ENCODE measurements at places on chromosomes 5 and 9.

DNA sequence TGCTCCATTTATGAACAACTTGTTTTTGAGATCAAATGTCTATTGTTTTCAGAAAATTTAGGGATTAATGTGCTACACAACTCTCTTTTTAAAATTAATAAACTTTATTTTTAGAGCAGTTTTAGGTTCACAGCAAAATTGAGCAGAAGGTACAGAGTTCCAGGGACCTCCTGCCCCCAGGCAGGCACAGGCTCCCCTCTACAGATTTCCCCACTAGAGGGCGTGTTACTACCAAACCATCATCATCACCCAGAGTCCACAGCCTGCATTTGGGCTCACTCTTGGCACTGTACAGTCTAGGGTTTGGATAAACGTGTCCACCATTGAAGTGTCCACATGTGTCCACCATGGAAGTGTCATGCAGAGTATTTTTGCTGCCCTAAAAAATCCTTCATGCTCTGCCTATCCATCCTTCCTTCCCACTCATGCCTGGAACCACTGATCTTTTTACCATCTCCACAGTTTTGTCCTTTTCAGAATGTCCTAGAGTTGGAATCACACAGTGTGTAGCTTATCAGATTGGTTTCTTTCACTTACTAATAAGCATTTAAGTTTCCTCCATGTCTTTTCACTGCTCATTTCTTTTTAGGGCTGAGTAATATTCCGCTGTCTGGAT lies 61.7 kb downstream of the MRPL36 start:
- DNase-seq: peak; percentile 33

DNA sequence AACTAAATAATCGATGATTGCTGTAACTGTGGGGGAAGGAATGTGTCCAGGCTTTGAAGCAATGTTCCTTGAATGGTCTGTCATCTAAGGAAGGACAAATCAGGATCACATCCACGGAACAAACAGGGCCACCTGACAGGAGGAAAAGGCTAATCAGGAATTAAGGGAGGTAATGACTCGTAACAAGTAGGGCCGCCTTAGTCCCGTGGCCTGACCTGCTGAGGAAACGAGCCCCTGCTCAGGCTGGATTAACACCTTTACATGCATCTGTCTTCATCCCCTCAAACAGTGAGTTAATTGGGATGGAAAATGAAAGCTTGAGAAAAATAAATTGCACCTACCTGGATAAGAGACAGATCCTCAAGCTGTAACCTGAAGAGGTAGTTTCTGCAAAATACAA lies 227.8 kb downstream of the SEMA5A start:
- no peak for DNase-seq

- DNase-seq: no peak
Observed at GRCh38 chr5:83450967-83451248, 20.6 kb upstream of the VCAN start.

- DNase-seq: peak; percentile 61
Observed at GRCh38 chr5:159098603-159099436, 896 bp downstream of the EBF1 start.

- no peak for DNase-seq
Observed at GRCh38 chr5:115179394-115180164, 9.9 kb upstream of the TRIM36 start.

GRCh38 chr9:97502984-97503861 lies 1.8 kb downstream of the TMOD1 start:
- no peak for DNase-seq

DNA sequence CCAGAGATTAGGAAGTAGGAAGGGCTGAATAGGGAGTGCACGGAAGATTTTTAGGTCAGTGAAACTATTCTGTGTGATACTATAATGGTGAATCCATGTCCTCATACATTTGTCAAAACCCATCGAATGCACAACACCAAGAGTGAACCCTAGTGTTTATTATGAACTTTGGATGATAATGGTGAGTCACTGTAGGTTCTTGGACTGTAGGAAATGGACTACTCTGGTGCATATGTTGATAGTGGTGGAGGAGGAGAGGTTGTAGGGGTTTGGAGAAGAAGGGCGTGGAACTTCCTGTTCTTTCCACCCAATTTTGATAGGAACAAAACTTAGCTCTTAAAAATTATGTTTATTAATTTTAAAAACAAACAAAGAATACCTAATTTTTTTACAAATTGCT lies 14.3 kb downstream of the CTSL start:
- no peak for DNase-seq

- DNase-seq: no peak
Observed at GRCh38 chr9:20722221-20722620, 38.2 kb downstream of the FOCAD start.

DNA sequence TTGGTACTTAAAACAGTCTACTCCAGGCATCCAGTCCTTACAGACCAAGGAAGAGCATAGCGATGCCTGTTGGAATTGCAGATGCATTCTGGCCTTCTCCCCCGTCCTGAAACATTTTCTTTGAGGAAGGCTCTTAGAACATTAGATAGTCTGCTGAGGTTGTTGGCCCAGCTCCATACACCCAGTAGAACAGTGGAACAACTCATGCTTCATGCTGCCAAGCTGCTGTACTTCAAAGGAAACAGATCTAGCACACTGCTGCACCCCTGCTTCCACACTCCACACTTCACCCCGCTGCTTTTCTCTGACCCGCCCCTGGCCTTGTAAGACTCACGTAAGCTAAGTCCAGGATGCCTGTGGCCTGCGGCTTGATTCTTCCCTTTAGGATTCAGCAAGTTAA lies 33.4 kb upstream of the NCS1 start:
- peak; percentile 89 for DNase-seq

DNA sequence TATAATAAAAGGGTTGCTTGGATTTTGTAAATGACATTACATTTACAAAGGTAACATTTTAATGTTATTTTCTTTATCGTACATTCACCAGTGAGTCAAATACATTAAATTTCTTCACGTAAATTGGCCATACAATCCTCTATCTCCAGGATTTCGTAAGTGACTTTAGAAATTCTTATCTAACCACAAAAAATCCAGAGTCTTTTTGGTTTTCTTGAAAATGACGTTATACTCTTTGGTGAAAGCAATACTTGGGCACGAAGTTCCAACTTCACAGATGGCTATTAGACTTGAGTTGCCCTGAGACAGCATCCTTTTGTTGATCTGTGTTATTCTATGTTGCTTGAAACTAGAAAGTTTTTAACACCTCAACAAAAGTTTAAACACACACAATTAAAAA lies 87.4 kb upstream of the CDH10 start:
- DNase-seq: no peak

- no peak for DNase-seq
Observed at GRCh38 chr9:87443461-87443860, 54.2 kb upstream of the DAPK1 start.

GRCh38 chr9:24011009-24011717 lies 185.1 kb upstream of the ELAVL2 start:
- no peak for DNase-seq

GRCh38 chr9:115999498-115999897 lies 154.1 kb upstream of the PAPPA start:
- DNase-seq: peak; percentile 78

DNA sequence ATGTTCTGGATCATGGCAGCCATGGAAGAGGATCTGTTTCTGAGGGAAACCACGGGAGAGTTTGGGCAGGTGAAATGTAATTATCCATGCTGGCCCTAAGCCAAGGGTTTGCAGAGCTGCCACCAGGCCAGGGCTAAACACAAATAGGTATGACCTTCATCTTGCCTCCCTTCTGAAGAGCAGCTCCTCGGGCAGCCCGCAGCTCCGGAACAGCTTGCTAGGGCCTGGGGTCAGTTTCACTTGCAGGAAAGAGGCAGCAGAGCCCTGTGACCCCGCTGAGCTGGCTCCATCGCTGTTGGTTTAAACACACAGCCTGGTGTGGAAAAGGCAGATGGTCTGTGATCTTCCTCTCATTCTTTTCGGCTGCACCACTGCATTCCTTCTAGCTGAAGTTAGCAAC lies 141.4 kb downstream of the TMEM38B start:
- DNase-seq: no peak

- DNase-seq: no peak
Observed at GRCh38 chr9:114028646-114029045, 49.5 kb downstream of the AMBP start.

- DNase-seq: no peak
Observed at GRCh38 chr5:83531661-83532060, 60.1 kb downstream of the VCAN start.

DNA sequence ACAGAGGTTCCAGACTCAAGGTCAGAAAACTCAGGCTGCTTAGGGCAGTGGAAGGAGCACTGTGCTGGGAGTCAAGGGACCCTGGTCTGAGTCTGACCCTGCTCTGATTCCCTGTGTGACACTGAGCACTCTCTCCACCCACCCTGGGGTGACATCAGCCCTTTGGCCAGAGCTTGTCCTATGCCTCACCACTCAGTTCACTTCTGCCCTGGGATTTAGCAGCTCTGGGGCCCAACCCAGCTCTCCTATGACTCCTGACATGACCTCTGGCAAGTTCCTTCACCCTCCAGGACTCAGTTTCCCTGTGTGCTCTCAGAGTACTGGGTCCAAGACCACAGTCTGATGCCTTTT lies 63.9 kb downstream of the FAM114A2 start:
- no peak for DNase-seq

DNA sequence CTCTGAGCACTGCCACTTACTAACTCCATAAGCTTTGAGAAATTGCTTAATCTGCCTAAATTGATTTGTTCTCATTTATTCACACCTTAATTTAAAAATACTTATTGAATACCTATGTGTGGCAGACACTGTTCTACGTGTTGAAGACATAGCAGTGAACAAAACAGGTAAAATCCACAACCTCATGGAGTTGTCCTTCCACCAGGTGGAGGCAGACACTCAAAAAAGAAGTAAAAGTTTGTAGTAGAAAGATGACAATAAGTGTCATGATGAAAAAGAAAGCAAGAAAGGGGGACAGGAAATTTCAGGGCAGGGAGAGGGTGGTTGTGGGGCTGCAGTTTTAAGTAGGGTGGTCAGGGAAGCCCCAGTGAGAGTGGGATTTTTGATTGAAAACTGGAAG lies 94.9 kb downstream of the SREK1 start:
- peak; percentile 17 for DNase-seq

DNA sequence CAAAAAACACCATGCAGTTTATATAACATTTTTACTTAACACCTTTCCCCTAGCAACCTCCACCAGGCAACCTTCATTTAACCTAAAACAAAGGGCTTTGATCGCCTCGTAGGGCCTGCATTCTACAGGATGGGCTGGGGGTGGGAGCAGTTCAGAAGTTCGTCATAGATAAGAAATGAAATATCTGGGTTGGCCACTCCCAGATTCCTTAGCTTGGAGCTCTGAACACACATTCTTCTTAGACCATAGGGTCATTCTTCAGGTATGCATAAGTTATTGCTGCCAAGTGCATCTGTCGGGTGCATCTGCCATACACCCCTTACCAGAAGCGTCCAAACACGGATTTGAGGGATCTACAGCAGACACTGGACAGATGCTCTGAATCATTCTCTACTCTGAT lies 4.3 kb upstream of the SLC22A5 start:
- peak; percentile 79 for DNase-seq

DNA sequence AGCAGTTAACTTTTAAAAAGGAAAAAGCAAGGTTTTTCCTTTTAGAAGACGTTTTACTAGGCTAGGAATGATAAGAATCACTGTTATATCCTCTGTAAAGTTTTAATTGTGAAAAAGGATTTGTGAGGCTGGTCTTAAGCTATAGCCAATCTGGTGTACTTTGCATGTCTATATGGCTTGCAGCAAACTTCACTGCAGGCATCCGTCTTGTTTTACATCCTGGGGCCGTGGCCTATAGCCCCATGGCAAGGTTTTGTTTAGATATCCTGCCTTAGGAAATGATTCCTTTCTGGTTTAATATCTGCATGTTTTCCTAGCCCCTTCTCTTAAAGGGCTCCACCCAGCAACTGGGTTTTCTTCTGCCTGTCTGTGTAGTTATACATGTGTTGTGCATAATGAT lies 272.8 kb downstream of the ICE1 start:
- no peak for DNase-seq

GRCh38 chr5:104909803-104910202 lies 1347.2 kb upstream of the NUDT12 start:
- DNase-seq: no peak
